ENCODE measurements at places on chromosomes 12 and 14. TPM values are rescaled to one million over a fixed set of nuclear protein-coding genes. Genes with fewer than 3 reads are reported as not detected.

Gene TSPAN9
- 50.6 TPM for total RNA-seq

Gene EFS
- total RNA-seq: not detected

Gene KRT76
- not detected for total RNA-seq

Gene PSMC6
- total RNA-seq: 81.7 TPM

Gene GARIN6
- total RNA-seq: not detected

Gene GTF2H3
- total RNA-seq: 53.4 TPM

Gene LETMD1
- 22.0 TPM for total RNA-seq

Gene GDF3
- total RNA-seq: not detected

Gene LTBR
- 246 TPM for total RNA-seq

Gene TRHDE
- total RNA-seq: 0.18 TPM

Gene PPP4R4
- total RNA-seq: 0.29 TPM

Gene HRK
- 1.3 TPM for total RNA-seq

Gene OTOGL
- not detected for total RNA-seq

Gene CLEC2B
- total RNA-seq: 1.6 TPM

Gene RBP5
- total RNA-seq: not detected

Gene UNG
- total RNA-seq: 93.5 TPM

Gene EML5
- total RNA-seq: 0.40 TPM

Gene WNT5B
- total RNA-seq: 3.0 TPM

Gene ZC2HC1C
- total RNA-seq: 5.6 TPM

Gene PPP1CC
- total RNA-seq: 141 TPM

Gene PRPH
- 1.6 TPM for total RNA-seq

Gene OAS1
- 41.0 TPM for total RNA-seq

Gene MYO1H
- total RNA-seq: not detected

Gene GAS2L3
- 7.1 TPM for total RNA-seq

Gene ASB2
- 0.44 TPM for total RNA-seq

Gene ALX1
- 4.0 TPM for total RNA-seq

Gene APOLD1
- 0.21 TPM for total RNA-seq

Gene PAH
- total RNA-seq: 0.14 TPM

Gene SVOP
- total RNA-seq: not detected

Gene PYGL
- 129 TPM for total RNA-seq

Gene ACVRL1
- 0.20 TPM for total RNA-seq

Gene PIWIL1
- total RNA-seq: not detected

Gene KIF21A
- 15.6 TPM for total RNA-seq

Gene KRT71
- not detected for total RNA-seq

Gene TAS2R19
- total RNA-seq: not detected

Gene CLEC1A
- not detected for total RNA-seq

Gene KRT5
- total RNA-seq: 0.53 TPM

Gene RAPGEF3
- total RNA-seq: 0.54 TPM

Gene HOXC4
- 2.8 TPM for total RNA-seq

Gene TAS2R9
- not detected for total RNA-seq

Gene ENDOU
- total RNA-seq: not detected

Gene CFAP251
- total RNA-seq: 0.95 TPM

Gene KRT75
- total RNA-seq: 0.08 TPM

Gene IL31
- total RNA-seq: not detected

Gene PDZRN4
- 0.05 TPM for total RNA-seq

Gene KRT83
- 5.7 TPM for total RNA-seq

Gene NKX2-1
- 0.10 TPM for total RNA-seq

Gene ZNF891
- 0.37 TPM for total RNA-seq

Gene GALNT16
- 2.8 TPM for total RNA-seq

Gene AKAP5
- total RNA-seq: 0.35 TPM

Gene PTPN6
- total RNA-seq: 12.7 TPM

Gene STAC3
- 0.36 TPM for total RNA-seq

Gene KRT7
- total RNA-seq: 5,590 TPM

Gene ZNF385A
- 21.7 TPM for total RNA-seq

Gene CCDC197
- not detected for total RNA-seq

Gene DBX2
- total RNA-seq: not detected

Gene GOLT1B
- total RNA-seq: 84.1 TPM
